NCI-H446 (cell line): ENCODE measurements at places on chromosomes 5 and 9.
A peak's percentile ranks its signal among the peaks of the same experiment; 100 is the strongest.

DNA sequence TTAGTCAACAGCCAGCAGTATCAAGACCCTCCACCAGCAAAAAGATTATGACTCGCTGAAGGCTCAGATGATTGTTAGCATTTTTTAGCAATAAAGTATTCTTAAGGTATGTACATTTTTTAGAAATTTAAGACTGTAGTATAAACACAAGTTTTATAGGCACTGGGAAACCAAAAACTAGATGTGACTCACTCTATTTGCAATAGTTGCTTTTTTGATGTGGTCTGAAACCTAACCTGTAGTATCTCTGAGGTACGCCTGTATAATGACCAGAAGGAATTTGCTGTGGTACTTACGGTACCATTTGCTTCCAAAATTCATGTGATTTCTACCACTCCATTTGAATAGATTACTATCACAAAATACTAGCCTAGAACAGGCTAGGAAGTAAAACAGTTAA is 60.8 kb downstream of the WDR41 start:
- DNase-seq = no peak

DNA sequence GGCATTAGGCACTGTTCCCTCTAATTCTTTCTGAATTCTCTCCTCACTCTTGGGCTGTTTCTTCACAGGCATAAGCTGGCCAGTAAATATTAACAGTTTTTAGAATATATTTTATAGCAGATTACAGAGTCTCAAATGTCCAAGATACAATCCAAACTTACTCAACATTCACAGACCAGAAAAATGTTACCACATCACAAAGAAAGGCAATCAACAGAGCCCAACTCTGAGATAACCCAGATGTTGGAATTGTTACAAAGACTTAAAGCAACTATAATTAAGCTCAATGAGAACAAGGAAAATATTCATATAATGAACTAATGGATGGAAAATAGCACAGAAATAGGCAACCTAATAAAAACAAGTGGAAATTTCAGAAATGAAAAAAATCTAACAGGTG is 401.1 kb upstream of the RGMB start:
- DNase-seq = no peak

GRCh38 chr9:108811944-108812343 is 43.8 kb downstream of the ACTL7B start:
- DNase-seq = no peak

DNA sequence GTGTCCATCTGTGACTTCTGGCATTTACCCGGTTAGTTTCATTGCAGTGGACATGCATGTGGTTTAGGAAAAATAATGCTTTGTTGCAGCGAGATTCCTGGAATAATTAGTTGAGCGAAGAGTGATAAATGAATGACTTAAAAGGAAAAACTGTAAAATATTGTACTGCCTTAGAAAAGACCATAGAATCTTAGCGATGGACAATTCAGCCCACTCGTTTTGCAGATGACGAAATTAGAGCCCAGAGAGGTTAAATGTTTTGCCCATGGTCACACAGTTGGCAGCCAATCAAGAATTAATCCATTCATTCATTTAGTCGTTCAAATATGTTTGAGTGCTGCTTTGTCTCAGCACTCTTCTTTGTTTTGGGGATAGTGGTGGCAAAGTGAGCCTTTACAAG is 107.9 kb downstream of the ARHGAP26 start:
- DNase-seq = no peak

DNA sequence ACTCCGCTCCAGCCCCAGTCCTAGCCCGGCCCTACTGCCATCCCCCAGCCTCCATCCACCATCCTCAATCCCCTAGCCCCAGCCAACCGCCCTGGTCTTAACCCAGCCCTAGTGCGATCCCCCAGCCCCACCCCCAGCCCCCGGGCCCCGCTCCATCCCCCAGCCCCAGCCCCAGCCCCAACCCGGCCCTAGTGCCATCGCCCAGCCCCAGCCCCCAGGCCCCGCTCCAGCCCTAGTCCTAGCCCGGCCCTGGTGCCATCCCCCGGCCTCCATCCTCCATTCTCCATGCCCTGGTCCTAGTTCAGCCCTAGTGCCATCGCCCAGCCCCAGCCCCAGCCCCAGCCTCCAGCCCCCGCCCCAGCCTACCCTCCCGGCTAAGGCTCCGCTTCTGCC is 398 bp downstream of the TOR1A start:
- no peak for DNase-seq

- peak; percentile 73 for DNase-seq
Measured at GRCh38 chr9:27348785-27349697, 52.1 kb upstream of the EQTN start.

DNA sequence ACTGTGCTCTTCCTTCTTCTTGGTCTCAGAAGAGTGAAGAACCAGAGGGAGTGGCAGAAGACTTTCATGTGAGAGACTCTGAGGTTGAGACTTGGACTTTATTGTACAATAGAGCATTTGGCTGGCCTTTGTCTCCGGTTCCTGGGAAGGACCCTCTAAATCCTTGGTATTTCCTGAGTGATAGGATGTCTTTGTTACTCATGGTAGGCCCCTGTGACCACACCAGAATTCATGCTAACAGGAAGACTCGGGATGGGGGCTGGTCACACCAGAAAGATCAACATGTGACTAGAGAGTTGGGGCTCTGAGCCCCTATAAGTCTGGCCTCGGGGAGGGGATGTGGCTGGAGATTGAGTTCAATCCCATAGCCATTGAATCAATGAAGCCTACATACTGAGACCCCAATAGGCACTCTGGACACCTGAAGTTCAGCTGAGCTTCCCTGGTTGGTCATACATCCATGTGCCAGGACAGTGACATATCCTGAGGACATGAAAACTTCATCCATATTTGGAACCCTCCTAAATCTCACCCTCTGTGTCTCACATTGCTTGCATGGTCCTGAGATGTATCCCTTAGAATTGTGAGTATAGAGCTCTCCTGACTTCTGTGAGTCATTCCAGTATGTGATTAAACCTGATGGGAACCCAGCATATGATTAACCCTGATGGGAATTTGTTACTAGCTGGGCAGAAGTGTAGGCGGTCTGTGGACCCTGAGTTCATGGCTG is 201.7 kb downstream of the GADD45G start:
- DNase-seq = no peak

GRCh38 chr9:109270441-109270840 is 50.4 kb downstream of the EPB41L4B start:
- DNase-seq = no peak

- DNase-seq = no peak
Measured at GRCh38 chr5:113103330-113103729, 126.7 kb downstream of the DCP2 start.

DNA sequence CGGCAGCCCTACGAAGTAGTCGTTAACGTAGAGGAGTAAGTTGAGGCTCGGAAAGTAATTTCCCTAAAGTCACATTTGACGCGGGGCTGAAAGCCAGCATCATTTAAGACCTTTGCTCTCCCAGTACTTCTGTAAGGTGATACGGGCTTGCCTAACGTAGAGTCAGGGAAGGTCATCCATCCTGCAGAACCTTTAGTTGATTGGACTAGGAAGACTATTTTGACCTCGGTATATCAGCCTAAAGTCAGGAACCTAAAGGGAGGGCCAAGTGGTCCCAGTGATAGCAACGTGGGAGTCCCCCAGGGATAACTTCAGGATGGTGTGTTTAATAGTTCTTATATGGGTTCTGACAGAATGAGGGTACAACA is 657 bp downstream of the NUP214 start:
- DNase-seq = no peak

DNA sequence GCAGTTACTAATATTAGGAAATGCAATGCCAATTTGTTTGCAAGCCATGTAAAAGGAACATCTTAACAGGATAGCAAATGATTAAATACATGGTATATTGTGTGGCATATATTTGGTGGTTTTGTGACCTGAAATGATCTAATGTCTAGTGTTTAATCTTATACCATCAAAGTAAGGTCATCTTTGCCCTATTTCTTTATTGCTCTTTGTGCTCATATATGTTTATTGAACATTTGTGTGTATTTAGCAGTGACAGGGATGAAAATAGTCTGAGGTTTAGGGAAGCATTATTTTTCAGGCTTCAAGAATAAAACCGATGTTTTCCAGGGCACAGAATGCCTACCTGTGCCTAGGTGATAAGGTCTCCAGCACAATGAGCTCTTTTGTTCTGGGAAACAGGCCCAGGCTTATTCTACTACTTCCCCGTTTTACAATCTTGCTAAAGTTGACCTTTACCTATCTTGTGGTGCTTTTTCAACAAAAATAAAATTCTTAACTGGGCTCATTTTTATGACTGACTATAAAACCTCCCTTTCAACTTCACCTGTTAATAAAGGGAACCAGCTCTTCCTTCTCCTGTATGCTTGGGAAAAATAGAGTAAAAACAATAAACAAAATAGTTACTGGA is 105.6 kb upstream of the ANKH start:
- DNase-seq = no peak

GRCh38 chr9:116861321-116861720 is 174.2 kb downstream of the TRIM32 start:
- no peak for DNase-seq
